GM19239 (cell line): ENCODE measurements at places on chromosomes 4 and X.

- DNase-seq, result no peak
Observed at GRCh38 chrX:9682456-9682855, 83.2 kb downstream of the GPR143 start.

- no peak for DNase-seq
Observed at GRCh38 chr4:73099143-73099542, 29.6 kb upstream of the COX18 start.

- DNase-seq, result no peak
Observed at GRCh38 chr4:169612871-169613859, 782 bp upstream of the NEK1 start.

GRCh38 chr4:127165971-127166370, 466.8 kb upstream of the INTU start:
- DNase-seq, result no peak

- no peak for DNase-seq
Observed at GRCh38 chrX:96715481-96715880, 30.8 kb downstream of the DIAPH2 start.

- DNase-seq, result no peak
Observed at GRCh38 chr4:186132577-186133242, 28.2 kb downstream of the FAM149A start.

DNA sequence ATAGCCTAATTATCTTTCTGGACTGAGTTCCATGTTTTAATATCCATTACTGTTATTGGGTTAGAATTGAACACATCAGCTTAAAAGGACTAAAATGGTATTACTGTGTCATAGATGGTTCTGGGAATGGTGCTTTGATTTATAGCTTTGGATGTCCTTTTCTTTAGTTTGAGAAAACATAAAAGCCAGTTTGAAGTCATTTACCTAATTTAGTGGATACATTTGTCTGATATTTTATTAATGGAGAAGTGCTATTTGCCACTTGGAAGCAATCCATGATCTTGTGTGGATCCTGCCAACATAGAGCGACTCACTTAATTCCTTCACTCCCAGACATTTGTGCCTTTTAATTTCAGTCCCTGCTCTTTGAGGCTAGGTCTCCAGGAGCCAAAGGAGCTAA, 212.4 kb upstream of the PACRGL start:
- no peak for DNase-seq

- no peak for DNase-seq
Observed at GRCh38 chrX:8864161-8864560, 63.0 kb upstream of the FAM9A start.

DNA sequence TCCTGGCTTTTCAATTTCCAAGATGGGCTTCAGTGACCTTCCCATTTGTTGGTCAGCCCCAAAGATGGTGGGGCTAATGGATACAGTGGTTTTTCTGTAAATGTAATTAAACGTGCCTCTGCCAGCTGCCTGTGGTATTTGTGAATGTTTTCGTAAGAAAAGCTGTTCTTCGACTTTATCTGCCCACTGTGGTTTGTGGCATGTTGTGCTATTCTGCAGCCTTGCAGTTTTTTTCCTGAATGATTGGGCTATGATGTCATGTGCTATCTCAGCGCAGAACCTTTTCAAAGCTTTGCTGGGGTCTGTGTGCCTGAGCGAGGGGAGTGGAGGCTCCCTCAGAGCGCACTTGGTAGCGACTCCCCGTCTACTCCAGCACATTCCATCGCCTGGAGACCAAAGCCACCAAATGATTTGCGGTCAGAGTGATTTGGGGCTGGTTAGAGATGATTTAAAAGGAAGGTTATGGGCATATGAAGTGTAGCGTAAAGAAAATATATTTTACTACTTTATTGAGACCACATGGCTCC, 137.5 kb downstream of the PALLD start:
- DNase-seq, result no peak

- DNase-seq, result no peak
Observed at GRCh38 chrX:153992180-153992579, 19.6 kb downstream of the TMEM187 start.

- no peak for DNase-seq
Observed at GRCh38 chrX:67953658-67954057, 409.8 kb downstream of the AR start.

DNA sequence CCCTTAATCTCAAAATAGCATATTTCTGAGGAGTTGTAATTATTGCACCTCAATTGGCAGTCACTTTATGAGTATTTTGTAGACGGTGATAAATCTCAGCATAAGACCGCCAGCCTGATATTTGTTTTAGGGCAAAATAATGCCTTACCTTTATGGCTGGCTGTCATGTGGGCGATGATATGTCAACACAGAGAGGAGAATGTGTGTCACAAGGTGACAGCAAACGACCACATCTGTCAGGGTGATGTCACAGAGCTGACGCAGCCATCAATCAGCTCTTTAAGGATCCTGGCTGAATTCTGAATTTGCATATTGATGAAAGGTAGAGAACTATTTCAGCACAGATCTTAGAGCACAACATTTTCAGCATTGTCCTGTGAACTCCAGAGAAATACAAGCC, 209.7 kb downstream of the CEP135 start:
- DNase-seq, result no peak

DNA sequence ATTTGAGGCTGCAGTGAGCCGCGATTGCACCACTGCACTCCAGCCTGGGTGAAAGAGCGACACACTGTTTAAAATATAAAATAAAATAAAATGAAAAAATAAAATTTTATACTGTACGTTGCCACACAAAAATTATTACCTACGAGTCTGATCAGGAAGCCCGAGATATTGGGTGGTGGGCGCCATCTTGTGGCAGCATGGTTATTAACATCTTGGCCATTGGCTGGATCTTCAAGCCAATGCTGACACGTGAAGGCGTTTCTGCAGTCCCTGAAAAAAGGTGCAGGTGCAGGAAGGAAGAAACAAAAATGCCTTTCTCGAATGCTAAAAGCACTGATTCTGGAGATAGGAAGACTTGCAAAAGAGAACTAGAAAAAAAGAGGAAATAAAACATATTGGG, 4.9 kb upstream of the TLR8 start:
- peak; percentile 38 for DNase-seq

DNA sequence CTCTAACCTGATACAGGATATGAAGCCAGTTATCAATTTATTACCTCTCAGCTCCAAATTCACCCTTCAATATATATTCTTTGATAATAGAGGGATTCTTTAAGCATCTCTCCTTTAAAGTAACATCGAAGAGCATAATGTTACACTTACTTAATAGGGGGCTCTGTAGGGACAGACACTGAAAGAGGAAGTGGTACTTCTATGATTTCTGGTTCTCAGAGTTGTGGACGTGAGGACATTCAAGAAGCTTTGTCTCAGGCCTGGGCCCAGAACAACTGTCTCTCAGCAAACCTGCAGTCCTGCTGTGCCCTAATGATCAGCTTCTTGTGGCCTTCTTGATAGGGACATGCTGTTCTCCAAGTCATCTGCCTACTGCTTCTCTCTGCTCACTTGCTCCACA, 4.2 kb upstream of the ZXDB start:
- DNase-seq, result no peak

GRCh38 chr4:2458546-2459491, 10.1 kb upstream of the RNF4 start:
- no peak for DNase-seq

DNA sequence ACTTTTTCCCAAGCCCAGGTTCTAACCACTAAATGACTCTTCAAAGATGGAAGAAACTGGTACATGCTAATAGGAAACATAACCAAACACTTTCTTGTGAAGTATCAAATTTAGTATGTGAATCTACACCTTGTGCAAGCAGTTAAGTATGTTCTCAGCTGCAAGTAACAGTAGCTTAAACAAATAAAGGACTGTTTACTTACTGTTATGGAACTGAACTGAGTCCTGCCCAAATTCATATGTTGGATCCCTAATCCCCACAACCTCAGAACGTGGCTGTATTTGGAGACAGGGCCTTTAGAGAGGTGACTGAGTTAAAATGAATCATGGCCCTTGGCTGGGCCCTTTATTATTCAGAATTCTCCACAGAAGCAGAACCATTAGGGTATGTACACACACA, 178.7 kb downstream of the KDR start:
- no peak for DNase-seq

- no peak for DNase-seq
Observed at GRCh38 chr4:47873877-47874541, 36.1 kb upstream of the CORIN start.

GRCh38 chr4:183798301-183799253, 106.5 kb upstream of the STOX2 start:
- DNase-seq, result no peak

GRCh38 chrX:133985164-133985966, at the start of gene GPC3:
GPC3 (minus strand) TSS chrX:133985594.
- peak; percentile 13 for DNase-seq

GRCh38 chrX:80216086-80216485, 201.5 kb downstream of the TBX22 start:
- no peak for DNase-seq

- no peak for DNase-seq
Observed at GRCh38 chr4:39621582-39621981, 17.1 kb downstream of the SMIM14 start.

DNA sequence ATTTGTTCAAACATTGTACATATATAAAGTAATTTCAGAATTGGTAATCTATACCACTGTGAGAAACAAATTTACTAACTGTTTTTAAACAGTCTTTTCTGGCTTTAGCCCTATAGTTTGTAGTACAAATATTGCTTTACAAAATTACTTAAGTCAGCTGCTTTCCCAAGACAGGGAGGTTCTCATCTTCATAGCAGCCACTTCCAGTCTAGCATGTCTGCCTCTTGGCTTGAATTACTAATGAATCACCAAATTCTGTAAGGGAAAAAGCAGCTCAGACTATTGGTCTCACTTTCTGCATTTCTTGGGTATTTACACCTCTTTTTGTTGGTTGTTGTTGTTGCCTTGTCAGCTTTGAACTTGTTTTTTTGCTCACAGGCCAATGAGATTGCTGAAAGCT, 187.2 kb downstream of the NPFFR2 start:
- no peak for DNase-seq

- no peak for DNase-seq
Observed at GRCh38 chr4:555566-556275, 20.4 kb downstream of the TMEM271 start.

- DNase-seq, result no peak
Observed at GRCh38 chr4:14092741-14093140, 465.2 kb upstream of the BOD1L1 start.

DNA sequence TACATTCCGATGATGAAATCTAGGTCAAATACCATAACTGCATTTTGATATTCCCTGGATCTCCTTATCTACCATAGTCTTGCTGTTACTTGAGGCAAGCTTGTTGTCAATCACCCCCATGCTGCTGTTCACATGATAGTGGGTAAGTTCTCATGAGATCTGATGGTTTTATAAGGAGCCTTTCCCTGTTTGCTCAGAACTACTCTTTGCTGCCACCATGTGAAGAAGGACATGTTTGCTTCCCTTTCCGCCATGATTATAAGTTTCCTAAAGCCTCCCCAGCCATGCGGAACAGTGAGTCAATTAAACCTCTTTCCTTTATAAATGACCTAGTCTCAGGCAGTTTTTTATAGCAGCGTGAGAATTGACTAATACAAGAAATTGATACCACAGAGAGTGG, 432.0 kb downstream of the GLUD2 start:
- no peak for DNase-seq

- DNase-seq, result no peak
Observed at GRCh38 chr4:55625835-55626234, 10.3 kb downstream of the NMU start.

GRCh38 chrX:70301716-70302115, 11.8 kb downstream of the KIF4A start:
- no peak for DNase-seq
